Esophagus squamous epithelium (tissue), 5 donors: ENCODE measurements at places on chromosomes 16 and 17. TPM values are rescaled to one million over a fixed set of nuclear protein-coding genes. Genes with fewer than 3 reads are reported as not detected.

Gene FADS6
- 0.44 TPM for total RNA-seq

Gene RAP1GAP2
- 4.9 TPM for total RNA-seq

Gene CDH1
- 125 TPM for total RNA-seq

Gene OTOP3
- 7.1 TPM for total RNA-seq

Gene RBFOX1
- not detected for total RNA-seq

Gene CACNG3
- total RNA-seq, result not detected

Gene TMEM114
- not detected for total RNA-seq
